ENCODE measurements at places on chromosomes 7 and 10.

DNA sequence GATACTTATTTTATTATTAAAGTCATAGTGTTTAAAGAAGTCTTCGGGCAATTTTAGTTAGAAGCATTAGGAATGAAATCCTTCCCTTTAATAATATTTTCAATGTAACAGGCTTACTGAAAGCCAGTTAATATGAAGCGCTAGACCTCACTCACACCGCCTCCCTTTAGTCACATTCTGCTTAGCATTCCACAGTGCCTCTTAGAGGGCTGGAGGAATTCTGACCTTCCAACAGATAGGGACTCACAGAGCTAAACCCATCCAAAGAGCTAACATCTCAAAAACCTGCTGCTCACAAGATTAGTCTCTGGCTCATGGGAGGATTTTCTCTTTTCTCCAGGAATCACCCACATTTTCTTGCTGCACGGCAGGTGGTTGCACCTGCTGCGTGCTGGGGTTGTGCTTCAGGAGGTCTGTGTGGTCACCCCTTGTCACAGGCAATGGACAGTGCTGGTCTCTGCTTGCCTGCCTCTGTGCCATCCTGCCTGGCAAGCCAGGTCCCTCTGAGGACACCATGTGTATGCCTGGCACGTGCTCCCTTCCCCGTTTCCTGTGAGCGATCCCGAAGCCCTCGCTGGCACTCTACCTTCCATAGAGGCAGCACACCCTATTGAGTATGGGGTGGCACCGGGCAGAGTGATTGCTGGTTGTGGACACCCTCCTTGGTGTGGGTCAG, 91.8 kb downstream of the KLF6 start:
- DNase-seq, result no peak

- no peak for DNase-seq
These were observed 11.6 kb downstream of the ATP6V0E2 start for GRCh38 chr7:149885191-149886017.

- peak; percentile 10 for DNase-seq
These were observed 332.7 kb upstream of the LRGUK start for GRCh38 chr7:133794479-133794878.

DNA sequence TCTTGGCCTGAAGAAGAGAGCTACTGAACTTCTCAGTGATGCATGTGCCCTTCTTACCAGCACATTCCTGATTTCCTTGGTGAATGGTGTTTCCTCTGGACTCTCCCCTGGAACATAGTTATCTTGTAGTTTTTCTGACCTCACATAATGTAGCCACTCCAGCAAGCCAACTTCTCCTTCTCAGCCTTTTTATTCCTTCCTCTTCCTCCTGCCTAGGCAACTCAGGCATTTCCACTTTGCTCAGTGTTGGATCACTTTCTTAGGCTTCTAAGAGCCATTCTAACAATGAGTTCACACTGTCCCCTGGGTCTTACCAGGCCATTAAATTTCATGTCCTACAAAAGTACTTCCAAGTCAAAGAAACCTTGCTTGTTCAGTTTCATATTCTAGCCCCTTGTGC, 3.6 kb upstream of the PTTG1IP2 start:
- DNase-seq, result no peak

- no peak for DNase-seq
These were observed 233.6 kb downstream of the SNX13 start for GRCh38 chr7:17706734-17707133.

DNA sequence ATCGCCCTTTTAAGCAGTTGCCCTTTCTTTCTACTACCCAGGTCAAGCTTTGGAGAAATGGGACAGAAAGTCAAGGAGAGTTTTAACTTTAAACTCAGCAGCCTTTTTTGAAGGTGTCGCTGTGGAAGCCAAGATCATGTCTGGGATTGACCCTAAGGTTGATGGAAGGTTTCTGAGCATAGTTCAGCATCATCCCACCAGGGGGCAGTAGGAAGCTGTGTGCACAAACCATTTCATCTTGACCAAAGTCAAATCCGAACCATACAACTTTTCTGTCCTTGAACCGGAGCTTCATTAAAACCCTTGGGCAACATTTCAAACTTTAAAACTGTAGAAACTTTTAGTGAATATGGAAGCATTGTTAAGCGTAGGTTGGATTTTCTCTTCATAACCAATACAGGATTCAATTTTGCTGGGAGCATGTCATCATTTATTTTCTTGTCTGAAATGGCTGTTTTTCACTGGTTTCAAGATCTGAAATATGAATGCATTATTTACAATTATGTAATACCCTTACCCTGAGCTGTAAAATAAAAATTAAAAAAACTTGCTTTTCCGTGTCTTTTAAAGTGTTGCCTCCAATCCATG, 214.4 kb upstream of the KIAA1217 start:
- DNase-seq, result no peak

Data from NCI-H446 treated with DMSO at 0.1 percent for 48 hours (cell line).